NCI-H345 (cell line): ENCODE measurements at places on chromosomes 7 and 10.

DNA sequence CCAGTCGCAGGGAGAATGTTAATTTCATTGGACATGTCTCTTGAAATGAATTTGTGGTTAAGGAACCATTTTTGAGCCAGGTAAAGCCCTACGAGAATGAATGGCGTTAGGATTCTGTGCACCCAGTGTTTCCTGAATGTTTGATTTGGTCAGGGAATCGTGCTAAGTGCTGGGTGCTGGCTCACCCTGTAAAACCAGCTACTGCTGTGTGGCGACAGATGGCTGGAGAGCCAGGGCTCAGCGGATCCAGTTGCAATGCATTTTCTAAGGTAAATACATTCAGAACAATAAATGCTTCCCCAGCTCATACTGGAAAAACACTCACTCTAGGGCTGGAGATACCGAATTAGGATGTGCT lies 355.5 kb downstream of the GLRX3 start:
- DNase-seq, result no peak

GRCh38 chr7:103524042-103524907 lies 78.3 kb upstream of the SLC26A5 start:
- peak; percentile 10 for DNase-seq

DNA sequence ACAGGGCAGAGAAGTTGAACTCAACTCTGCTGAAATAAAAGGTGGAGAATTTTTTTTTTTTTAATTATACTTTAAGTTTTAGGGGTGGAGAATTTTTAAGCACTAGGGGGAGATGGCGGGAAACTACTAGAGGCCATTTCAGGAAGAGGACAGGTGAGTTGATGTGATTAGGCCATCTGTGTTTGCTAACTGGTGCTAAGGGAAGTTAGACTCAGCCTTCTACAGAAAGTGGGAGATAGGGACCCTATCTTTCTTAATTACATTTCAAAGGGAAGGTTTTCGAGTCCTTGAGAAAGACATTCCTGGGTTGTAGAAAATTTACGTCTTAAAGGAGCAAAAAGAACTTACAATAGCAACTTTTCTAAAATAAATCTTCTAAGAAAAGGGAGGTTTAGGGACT lies 124.8 kb downstream of the LHFPL3 start:
- DNase-seq, result no peak

- DNase-seq, result no peak
Measured at GRCh38 chr10:78565841-78566240, 502.9 kb upstream of the ZMIZ1 start.

DNA sequence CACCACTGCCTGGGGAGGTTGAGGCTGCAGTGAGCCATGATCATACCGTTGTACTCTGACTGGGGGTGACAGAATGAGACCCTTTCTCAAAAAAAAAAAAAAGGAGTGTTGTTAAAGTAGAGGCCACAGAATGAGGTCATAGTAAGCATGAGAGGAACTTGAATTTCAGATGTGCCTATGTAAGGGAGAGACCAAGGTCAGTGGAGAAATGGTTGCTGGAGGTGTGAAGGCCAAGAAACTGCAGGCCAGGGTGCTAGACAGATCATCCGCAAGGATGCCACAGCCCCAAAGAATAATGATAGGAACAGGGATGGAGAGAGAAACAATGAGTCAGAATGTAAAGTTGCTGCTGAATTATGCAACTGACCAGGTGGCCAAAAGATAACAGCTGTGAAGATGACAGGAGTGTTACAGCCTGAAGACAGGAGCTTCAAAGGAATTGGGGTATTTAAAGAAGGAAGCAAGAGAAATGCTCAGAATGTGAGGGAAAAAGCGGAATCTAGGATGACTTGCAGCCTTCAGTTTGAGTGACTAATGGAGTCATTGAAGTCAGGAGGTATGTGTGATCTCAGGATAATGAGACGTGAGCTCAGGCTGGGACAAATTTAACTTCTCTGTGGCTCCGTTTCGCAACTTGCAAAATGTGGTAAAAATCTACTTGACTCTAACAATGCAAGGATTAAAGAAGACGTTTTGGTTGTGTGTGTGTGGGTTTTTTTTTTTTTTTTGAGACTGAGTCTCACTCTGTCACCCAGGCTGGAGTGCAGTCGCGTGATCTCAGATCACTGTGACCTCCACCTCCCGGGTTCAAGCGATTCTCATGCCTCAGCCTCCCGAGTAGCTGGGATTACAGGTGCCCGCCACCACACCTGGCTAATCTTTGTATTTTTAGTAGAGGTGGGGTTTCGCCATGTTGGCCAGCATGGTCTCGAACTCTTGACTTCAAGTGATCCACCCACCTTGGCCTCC lies 22.2 kb downstream of the TYW1B start:
- no peak for DNase-seq
